SK-N-SH (cell line): ENCODE measurements at places on chromosomes 1 and 21. TPM values are rescaled to one million over a fixed set of nuclear protein-coding genes. Genes with fewer than 3 reads are reported as not detected.

GRCh38 chr21:44873356-44874239 is at the start of gene PTTG1IP:
TSS of gene PTTG1IP (minus strand) at chr21:44873690. CDS start at chr21:44873616, 74 bp downstream.
- peak; percentile 100 for DNase-seq

DNA sequence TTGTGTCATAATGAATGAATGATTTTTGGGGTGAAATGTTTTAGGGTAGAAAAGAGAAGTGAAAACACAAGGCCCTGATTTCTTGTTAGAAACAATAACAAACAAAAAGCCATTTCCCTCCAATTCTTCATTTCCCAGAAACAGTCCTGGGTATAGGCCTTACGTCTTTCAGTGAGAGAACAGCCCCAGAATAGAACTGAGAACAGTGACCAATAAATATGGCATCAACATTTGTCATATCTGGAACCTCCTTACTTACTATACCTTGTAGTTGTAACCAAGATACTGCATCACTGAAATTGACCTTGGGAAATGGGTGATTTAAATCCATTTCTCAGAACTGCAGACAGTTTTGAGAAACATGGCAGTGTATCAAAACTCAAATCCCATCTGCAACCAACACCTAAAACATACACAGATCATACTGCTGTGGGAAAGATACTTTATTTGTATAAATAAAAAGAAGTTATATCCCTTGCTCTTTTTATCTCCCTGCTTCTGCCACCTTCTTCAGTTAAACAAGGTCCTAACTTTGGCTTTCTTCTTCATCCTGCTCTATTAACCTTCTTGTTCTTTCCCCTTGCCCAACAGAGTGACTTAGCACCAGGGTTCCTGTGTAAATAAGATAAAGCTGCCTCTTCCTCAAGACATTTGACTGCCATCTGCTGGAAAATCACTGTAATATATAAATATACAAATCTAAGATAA is 19.5 kb downstream of the XKR8 start:
- DNase-seq = no peak

- DNase-seq = no peak
Measured at GRCh38 chr1:165259236-165259635, 97.3 kb downstream of the LMX1A start.

GRCh38 chr1:230938924-230939368 is 39.7 kb downstream of the TTC13 start:
- no peak for DNase-seq

Gene AMPD1
- not detected in 2 replicates for polyA plus RNA-seq

Gene EPHA10
- 0.05 and 0.06 TPM in 2 replicates for polyA plus RNA-seq

Gene MX2
- 0.06 and 0.08 TPM in 2 replicates for polyA plus RNA-seq
